ENCODE measurements at places on chromosomes 11 and 22.

DNA sequence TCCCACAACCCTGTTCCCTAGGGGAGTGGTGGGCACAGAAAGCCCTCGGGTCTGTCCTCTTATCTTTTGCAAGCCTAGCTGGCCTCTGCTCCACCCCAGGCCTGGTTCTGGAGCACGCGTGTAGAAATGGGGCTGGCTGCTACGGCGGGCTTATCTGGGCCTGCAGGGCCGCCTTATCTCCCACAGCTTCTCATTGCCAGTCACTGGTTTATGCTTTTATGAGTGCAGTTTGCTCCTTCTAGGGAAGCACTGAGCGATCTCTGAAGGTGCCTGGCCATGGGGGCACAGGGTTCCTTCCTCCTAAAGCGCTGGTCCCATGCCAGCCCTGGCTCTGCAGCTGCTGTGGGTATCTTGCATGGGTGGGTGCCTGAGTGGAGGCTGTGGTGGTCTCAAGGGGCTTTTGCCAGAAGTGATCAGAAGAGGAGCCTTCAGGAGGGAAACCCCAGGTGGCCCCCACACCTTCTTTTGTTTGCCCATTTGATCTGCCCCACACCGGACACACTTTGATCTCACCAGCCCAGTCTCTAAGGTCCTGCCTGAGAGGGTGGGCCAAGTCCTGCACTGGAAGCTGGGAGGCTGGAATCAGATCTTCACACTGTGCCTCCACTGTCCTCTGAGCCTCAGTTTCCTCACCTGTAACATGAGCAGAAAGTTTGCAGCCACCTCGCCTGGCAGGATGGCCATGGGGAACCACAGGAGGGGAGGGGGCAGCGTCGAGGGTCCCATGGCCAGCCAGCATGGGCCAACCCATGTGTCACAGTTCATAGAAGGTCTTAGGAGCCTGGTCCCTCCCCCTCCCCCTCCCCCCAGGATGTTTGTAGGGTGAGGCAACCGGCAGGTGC lies 86.6 kb upstream of the FGF3 start:
- no peak for DNase-seq

GRCh38 chr11:130462931-130463330 lies 14.5 kb downstream of the ADAMTS15 start:
- DNase-seq: no peak

- DNase-seq: no peak
These were observed 72.6 kb downstream of the PHF21B start for GRCh38 chr22:44937216-44937615.

- DNase-seq: no peak
These were observed 31.6 kb downstream of the SGSM3 start for GRCh38 chr22:40401981-40402406.

DNA sequence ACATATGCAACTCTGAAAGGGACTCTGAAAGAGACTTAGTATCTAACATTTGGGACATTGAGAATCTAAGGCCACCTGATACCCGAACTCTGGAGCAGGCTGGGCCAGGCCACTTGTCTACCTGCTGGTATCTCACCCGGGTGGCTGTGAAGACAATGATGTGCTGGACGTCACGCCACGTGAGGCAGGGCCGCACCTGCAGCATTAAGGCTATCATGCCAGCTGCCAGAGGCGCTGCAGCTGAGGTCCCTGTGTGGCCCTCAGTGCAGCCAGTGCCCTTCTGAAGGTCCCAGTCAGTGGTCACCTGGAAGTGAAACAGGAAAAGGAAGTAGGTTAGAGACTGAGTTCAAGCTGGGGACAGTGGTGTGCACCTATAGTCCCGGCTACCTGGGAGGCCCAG lies 12.4 kb downstream of the PCSK7 start:
- DNase-seq: no peak

DNA sequence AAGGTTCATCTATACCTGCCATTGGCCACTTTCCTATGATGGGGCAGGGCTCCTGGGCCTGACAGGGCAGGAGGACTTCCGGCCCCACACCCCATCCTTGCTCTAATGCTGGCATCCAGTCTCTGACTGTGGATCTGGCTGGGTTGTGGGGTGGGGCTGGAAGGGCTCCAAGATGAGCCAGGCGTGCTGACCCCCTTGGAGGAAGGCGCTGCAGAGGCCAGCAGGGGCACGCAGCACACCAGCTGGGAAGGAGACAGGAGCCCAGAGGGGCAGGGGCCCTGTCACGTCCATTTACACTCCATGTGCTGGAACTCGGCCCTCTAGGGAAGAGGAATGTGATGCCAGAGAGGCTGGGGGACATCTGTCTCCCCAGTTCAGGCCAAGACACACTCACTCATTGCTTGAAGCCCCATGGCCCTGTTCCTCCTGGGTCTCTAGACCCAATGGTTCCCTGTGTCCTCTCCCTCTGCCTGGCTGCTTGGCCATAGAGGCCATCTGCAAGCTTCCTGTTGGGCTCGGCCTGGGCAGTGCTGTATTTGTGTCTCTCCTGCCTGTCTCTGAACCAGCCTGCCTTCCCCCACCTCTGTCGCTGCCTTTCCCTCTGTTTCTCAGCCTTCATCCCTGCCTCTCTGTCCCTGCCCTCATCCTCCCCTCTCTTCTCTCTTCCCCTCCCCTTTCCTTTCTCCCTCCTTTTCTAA lies 67.5 kb upstream of the NECTIN1 start:
- DNase-seq: no peak

GRCh38 chr11:79362821-79363220 lies 78.0 kb downstream of the TENM4 start:
- DNase-seq: no peak

DNA sequence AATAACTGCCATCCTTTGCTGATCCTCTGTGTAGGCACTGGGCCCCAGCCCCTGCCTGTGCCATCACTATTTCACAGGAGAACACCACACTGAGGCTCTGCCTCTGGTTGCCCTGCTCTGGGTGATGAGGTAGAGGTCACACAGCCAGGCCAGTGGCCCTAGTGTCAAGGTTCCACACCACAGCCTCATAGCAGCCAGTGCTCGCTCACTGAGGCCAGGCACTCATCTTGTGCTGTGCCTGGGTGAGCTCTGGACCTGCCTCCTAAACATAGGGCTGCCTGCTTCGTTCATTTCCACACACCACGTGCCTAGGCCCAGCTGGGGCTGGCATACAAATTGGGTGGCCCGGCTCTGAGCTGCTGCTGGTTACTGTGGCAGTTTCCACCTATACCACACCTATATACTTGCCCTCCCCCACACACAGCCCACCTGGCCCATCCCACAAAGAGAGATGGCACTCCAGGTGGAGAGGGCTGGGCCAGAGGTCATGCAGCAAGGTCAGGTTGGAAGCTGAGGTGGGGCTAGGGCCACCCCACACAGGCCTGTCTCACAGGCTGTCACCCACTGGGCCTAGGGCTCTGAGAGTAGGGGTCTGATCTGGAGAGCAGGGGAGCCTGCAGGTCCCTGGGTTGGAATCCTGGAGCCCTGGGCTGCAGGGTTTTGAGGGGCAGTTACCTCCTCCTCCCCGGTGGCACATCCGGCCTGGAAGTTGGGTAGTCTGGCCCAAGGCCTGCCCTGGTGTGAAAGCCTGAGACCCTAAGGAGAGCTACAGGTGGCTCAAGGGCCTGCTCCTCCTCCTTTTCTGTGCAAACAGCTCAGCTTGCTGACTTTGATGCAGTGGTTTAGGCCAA lies 11.2 kb downstream of the KCNQ1OT1 start:
- no peak for DNase-seq

- DNase-seq: no peak
These were observed 89.2 kb downstream of the PLEKHA7 start for GRCh38 chr11:16924826-16925560.

GRCh38 chr11:25317216-25317615 lies 820.4 kb downstream of the LUZP2 start:
- no peak for DNase-seq

- no peak for DNase-seq
These were observed 26.8 kb downstream of the LARGE1 start for GRCh38 chr22:33893512-33893911.

DNA sequence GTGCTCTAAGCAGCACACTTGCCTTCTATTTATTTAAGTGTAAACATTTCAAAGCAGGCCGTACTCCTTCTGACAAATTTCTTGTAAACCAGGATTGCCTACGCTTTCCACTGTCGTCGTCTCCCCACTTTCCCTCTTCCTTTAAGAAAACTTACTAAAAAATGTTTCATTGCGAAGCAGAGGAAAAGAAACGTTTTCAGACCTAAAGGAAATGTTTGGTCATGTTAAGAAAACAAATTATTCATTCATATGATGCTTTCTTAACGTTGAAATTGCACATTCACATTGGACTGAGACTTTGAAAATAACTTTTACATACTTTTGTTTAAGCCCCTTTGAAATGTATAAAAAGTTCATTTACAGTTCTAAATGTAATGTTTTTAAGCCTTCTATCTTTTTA lies 106.0 kb downstream of the EMSY start:
- DNase-seq: no peak

- DNase-seq: no peak
These were observed 3.1 kb upstream of the CERK start for GRCh38 chr22:46740910-46741780.

- DNase-seq: no peak
These were observed 68.3 kb upstream of the NAV2 start for GRCh38 chr11:19644316-19644715.

DNA sequence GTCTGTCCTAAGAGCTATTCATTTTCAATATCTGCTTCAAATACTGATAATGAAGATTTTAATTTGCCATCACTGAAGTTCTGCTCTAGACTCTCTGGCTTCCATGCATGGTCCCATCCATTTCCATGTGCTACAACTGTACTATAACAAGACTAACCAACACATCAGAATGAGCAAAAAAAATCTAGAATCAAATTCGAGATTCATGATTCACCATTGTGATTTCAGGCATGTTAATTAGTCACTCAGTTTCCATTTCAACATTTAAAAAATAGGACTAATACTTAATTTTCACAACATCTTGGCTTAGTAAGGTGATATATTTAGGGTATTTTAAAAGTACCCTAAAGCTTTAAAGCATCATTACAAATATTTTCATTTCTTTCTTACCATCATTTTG lies 22.8 kb downstream of the PICALM start:
- no peak for DNase-seq

- DNase-seq: no peak
These were observed 46.5 kb upstream of the FIBIN start for GRCh38 chr11:26947379-26947844.

GRCh38 chr11:91813263-91813662 lies 411.4 kb upstream of the FAT3 start:
- no peak for DNase-seq

DNA sequence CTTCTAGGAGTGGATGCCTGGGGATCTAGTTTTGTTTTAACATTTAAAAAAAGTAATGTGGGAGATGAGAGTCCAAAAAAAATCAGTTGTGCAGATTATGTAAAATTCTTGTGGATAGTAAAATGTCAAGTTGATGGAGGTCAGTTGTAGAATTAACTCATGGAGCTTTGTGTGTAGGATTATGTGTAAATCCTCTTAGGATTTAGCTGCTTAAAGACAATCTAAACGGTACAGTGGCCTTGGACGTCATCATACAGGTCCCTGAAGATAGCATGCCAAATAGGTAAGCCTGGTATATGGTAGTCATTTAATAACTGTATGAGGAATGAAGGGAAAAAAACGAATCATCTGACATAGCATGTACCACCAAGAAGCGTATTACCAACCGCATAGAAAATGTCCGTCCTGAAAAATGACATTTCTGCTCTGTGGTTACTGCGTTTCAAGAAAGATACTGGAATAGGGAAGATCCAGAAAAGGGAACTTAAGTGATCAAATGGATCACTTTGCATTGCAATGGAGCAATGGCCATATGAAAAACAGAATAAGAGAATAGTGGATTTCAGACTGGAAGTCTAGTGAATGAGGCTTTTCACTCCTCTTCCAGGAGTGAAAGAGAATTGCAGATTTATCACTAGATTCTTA lies 61.3 kb downstream of the BCL2L13 start:
- DNase-seq: no peak

DNA sequence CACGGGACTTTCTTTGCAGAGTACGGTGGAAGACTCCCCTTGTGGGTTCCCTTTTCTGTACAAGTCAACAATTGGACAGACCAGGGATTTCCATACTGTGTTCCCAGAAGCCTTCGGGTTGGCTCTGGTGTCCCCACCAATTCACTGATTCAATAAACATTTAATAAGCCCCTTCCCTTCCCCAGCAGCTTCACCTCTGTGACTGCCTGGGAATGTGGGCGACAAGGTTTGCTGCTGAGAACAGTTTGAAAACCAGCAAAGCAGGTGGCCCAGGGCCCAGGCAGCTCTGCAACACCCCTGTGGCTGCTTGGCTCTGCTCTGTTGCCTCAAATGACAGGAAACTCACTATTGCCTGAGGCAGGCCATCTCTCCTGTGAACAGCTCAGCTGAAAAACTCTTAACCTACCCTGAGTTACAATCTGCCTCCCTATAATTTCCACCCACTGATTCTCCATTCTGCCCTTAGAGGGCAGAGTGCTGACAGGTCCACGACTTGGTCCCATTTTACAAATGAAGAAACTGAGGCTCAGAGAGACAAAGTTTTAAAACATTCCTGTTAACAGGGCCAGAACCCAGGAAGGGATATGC lies 10.4 kb downstream of the ADORA2A start:
- peak; percentile 90 for DNase-seq

DNA sequence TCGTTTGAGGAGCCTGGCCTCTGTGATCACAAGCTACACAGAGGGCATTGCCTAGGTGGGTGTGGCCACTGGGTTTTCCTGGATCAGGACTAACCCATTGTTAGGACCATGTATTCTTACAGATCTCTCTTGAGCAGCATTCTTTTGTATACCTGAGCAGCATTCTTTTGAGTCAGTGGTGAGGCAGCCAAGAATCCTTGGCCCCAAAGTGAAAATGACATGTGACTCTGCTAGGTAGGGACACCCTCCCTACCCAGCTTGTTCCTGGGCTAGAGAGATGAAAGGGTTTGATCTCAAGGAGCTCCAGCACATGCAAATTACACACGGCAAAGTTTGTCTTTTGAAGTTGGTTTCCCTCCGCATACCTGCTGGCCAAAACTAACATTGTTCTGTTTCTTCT lies 55.0 kb upstream of the HORMAD2 start:
- no peak for DNase-seq

All from NAMALWA (cell line).